ENCODE measurements at places on chromosomes 11 and 22.

GRCh38 chr11:59899532-59899931 is 20.9 kb downstream of the OOSP3 start:
- no peak for DNase-seq

DNA sequence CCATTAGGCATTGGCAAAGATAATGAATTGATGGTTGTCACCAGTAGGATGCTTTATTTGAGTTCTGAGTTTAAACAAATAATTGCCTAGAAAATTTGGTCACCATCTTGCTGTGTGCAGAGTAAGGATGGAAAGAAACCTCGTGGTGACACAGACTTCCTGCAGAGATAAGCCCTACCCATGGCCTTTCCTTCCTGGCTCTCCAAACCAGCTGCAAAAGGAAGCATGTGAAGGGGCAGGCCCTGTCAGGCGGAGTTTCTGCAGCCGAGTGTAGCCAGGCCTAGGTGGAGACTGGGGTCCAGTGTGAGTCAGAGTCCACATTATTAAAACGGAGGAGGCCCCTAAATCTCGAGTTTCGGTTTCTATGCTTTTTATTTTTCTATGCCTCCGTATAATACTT is 83.1 kb upstream of the ADSL start:
- no peak for DNase-seq

DNA sequence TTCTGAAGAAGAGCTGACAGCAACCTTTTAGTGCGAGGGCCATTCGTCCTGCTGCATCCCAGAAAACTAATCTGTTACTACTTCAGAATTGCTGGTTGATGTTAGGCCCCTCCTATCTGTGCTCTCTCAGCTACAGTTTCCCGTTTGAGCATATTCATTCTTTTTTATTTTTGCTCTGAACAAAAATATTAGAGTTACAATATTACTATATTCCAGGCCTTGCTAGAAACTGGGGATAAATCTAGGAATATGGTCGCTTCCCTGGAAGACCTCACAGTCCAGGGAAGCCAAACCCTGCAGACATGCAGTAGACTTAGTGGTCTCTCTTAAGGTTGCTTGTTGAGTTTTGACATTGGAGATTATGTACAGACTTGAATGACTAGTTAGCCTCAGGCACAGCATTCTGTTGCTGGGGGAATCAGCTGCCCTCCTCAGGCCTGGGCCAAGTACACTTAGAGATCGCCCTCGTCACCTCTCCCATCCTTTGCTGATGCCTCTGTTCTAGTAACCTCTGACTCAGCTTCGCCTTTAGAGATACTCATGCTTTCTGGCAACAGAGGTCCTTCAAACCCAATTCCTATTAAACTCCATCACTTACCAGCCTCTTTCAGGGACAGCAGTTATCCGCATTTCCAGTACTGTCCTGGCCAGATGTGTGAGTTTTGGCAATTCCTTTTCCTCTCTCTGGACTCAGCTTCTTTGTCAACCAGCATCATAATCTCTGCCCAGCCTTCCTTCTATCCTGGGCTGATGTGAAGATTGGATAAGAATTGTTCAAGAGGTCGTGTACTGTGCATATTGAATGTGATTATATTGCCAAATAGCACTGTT is 698 bp upstream of the ANAPC15 start:
- no peak for DNase-seq

- DNase-seq, result no peak
These were observed 891.3 kb downstream of the BRD1 start for GRCh38 chr22:48936391-48936790.

DNA sequence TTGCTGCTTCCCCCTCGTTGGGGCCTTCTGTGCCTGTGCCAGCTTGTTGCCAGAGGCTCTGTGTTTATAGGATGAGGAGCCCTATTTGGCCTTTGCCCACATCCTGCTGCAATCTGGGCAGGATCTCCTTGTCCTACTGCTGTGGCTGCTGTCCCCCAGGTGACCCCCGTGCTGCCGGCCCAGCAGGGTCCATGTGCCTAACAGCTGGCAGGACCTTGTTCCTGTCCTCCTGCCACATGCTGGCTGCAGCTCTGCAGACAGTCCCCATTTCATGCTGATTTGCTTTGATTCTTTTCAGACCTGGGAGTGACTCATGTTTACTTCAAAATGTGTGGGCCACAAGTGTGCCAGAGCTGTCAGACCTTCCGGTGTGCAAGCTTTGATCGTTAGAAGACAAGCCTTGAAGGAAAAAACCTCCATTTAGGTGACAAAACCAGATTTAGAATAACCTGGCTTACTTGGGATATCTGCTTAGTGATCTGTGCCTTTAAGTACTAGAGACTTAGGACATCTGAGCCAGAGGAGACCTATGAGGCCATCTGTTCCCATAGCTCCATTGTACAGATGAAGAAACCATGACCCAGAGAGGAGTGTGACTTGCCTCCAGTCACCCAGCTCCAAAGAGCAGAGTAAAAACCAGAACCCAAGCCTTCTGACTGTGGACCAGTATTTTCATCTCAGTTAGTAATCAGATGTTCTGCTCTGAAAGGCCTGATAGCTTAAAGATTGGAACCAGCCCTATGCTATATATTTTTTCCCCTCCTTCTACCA is 11.1 kb downstream of the NAV2 start:
- DNase-seq, result no peak

GRCh38 chr11:46248289-46249102 is 29.0 kb upstream of the CREB3L1 start:
- no peak for DNase-seq

GRCh38 chr11:21650961-21651360 is 541.9 kb upstream of the ANO5 start:
- no peak for DNase-seq

- DNase-seq, result no peak
These were observed 48.4 kb downstream of the CHRDL2 start for GRCh38 chr11:74682731-74683278.

DNA sequence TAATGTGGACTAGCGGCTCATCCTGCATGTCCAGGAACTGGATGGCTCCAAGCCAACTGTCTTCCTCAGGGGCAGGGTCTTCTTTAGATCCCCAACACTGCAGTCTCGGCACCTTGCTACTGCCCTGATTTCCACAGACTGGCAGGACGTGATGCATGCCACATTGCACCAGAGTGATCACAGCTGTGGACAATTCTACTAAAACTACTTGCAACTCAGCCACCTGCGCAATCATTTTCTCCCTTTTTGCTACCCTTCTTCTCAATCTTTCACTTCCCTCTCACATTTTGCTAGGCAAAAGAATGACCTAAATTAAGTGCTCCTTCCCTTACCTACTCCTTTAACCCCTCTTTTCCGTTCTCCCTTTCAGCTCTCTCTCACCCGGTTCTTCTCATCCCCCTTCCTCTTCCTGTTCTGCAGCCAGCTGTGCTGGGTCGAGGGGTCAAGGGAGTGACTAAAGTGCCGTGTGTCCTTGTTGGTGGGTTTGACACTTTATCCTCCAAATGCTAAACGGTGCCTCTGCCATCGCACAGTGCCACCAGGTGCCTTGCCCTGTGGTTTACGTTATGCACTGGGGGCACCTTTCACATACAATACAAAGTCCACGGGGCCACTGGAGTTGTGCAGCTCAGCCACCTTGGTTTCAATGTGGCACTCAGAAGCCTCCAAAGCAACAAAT is 11.5 kb upstream of the PEX26 start:
- no peak for DNase-seq

DNA sequence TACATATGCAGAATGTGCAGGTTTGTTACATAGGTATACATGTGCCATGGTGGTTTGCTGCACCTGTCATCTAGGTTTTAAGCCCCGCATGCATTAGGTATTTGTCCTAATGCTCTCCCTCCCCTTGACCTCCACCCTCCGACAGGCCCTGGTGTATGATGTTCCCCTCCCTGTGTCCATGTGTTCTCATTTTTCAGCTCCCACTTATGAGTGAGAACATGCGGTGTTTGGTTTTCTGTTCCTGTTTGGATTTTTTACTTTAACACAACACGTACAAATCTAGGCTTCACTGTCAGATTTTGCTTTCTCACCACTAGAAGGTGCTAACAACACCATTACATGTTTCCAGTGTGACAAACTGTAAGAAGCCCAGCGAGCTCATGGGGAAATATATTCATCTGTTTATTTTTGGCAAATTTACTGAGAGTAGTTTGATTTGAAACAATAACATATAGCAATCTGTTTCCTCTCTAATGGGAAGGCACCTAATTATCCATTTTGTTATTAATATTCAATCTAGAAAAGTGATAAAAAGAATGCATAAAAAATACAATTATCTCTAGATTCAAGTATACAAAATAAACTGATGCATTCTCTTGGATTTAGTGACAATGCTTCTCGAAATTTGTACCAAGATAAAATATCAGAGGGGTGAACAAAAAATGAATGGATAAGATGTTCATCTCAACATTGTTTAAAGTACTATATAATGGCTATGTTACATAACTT is 23.2 kb upstream of the BIRC3 start:
- DNase-seq, result no peak
